ENCODE measurements at places on chromosomes 13 and 19.

GRCh38 chr13:44385401-44385800, 11.8 kb downstream of the SERP2 start:
- no peak for DNase-seq

GRCh38 chr13:20320885-20321284, 88.8 kb upstream of the GJB6 start:
- DNase-seq = no peak

- no peak for DNase-seq
Measured at GRCh38 chr19:31906111-31906871, 439.1 kb upstream of the ZNF507 start.

DNA sequence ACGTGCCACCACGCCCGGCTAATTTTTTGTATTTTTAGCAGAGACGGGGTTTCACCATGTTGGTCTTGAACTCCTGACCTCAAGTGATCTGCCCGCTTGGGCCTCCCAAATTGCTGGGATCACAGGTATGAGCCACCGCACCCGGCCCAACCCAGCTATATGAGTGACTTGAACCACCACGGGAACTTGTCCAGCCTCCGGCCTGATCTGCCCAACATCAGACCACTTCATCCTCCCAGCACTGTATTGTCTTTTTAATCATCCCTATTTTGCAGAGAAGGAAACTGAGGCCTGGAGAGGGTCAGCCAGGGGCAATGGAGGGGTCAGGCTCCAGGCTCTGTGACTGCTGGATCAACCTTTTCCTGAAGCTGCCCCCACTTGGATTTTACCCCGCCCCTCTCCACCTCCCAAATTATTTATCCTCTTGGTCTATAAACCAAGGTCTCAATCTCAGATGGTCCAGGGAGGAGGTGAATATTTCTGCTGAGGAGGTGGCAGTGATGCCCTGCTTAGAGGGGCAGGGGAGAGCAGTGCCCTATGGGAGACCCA, 893 bp upstream of the PLIN3 start:
- DNase-seq = no peak

GRCh38 chr13:101415358-101416174, 742 bp downstream of the NALCN start:
- no peak for DNase-seq

GRCh38 chr13:31957772-31958171, 73.8 kb upstream of the FRY start:
- no peak for DNase-seq

- DNase-seq = peak; percentile 65
Measured at GRCh38 chr13:98539666-98540065, 37.2 kb downstream of the STK24 start.

DNA sequence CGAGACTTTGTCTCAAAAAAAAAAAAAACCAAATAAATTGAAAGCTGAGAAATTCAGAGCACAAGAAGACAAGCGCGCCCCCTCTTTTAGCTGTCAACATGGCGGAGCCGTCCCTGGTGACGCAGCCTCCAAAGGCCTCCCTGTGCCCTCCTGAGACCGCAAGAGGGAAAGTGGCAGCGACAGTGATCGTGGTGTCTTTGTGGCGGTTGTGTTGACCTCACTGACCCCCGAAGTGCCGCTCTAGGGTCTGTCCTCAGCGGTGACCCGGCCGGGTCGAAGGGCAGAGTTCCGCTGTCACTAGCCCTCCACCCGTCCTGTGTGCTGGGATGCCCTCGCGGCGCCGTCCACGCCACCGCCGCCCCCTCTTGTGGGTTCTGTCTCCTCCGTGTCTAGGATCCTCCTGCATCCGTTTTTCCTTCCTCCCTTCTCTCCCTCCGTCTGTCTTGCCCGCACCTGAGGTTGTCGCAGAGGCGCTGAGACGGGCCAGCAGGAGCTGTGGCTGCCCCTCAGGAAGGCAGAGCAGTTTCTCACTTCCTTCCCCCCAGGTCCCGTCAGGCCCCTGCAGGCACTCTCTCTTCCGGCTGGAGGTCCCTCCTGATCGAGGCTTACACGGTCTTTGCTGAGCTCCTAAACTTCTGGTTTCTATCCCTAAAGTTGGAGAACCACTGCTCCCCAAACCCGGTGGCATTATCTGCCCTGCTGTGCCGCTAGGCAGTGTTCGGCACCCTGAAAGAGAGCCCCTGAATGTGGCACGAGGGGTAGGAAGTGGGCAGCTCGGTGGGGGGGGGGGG, 7.2 kb downstream of the UHRF1 start:
- no peak for DNase-seq

Measured in GM04504 (cell line).